ENCODE measurements at places on chromosomes 11 and 22. TPM values are rescaled to one million over a fixed set of nuclear protein-coding genes. Genes with fewer than 3 reads are reported as not detected.

MRPL48 gene
- total RNA-seq, result 18.7 TPM

FHIP1B gene
- total RNA-seq, result 59.1 TPM

KCNJ5 gene
- total RNA-seq, result 2.1 TPM

GRCh38 chr11:15963266-15963665 lies 393.1 kb downstream of the SOX6 start:
- no peak for DNase-seq
- no peak overlapping the region for H3K4me3 ChIP-seq
- no peaks in the 10 kb centered on the region for H3K36me3 ChIP-seq
- no peaks in the 10 kb centered on the region for H3K27me3 ChIP-seq
- no peak overlapping the region for H3K27ac ChIP-seq

- H3K27ac ChIP-seq, result no peak overlapping the region
- no peak for DNase-seq
- H3K27me3 ChIP-seq, result no peaks in the 10 kb centered on the region
- H3K4me1 ChIP-seq, result no peaks in the 10 kb centered on the region
- H3K4me3 ChIP-seq, result no peak overlapping the region
These were observed 150.7 kb downstream of the MYO18B start for GRCh38 chr22:25892678-25893077.

- no peaks in the 10 kb centered on the region for H3K27me3 ChIP-seq
- H3K27ac ChIP-seq, result peak overlapping the region; percentile 11
- H3K4me3 ChIP-seq, result no peak overlapping the region
- DNase-seq, result peak; percentile 53
These were observed 47.1 kb downstream of the ADM start for GRCh38 chr11:10351765-10352641.

DBX1 gene
- total RNA-seq, result not detected

ACTN3 gene
- total RNA-seq, result 0.28 TPM

- no peak overlapping the region for H3K27ac ChIP-seq
- H3K4me3 ChIP-seq, result no peak overlapping the region
These were observed 22.3 kb downstream of the ARHGAP1 start for GRCh38 chr11:46677991-46678740.

DNA sequence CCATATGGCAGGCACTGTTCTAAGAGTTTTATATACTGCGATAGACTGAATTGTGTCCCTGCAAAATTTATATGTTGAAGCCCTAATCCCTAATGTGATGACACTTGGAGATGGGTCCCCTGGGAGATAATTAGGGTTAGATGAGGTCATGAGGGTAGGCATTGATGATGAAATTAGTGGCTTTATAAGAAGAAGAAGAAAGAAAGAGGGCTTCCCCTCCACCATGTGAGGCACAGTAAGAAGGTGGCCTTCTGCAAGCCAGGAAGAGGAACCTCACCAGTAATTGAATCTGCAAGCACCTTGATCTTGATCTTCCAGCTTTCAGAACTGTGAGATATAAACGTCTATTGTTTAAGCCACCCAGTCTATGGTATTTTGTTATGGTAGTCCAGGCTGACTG lies 46.6 kb upstream of the TENM4 start:
- no peaks in the 10 kb centered on the region for H3K36me3 ChIP-seq
- no peak overlapping the region for H3K27ac ChIP-seq
- H3K27me3 ChIP-seq, result no peaks in the 10 kb centered on the region
- peaks cover 2% of the 10 kb centered on the region for H3K4me1 ChIP-seq
- no peak for DNase-seq
- no peak overlapping the region for H3K4me3 ChIP-seq

- H3K27ac ChIP-seq, result no peak overlapping the region
- no peaks in the 10 kb centered on the region for H3K4me1 ChIP-seq
- no peak overlapping the region for H3K4me3 ChIP-seq
- H3K36me3 ChIP-seq, result no peaks in the 10 kb centered on the region
These were observed 12.4 kb upstream of the SWAP70 start for GRCh38 chr11:9651481-9651880.

- no peak overlapping the region for H3K27ac ChIP-seq
- no peak for DNase-seq
- H3K4me1 ChIP-seq, result peaks cover 13% of the 10 kb centered on the region
- H3K4me3 ChIP-seq, result no peak overlapping the region
These were observed 42.0 kb downstream of the FBLN1 start for GRCh38 chr22:45544588-45545170.

DNA sequence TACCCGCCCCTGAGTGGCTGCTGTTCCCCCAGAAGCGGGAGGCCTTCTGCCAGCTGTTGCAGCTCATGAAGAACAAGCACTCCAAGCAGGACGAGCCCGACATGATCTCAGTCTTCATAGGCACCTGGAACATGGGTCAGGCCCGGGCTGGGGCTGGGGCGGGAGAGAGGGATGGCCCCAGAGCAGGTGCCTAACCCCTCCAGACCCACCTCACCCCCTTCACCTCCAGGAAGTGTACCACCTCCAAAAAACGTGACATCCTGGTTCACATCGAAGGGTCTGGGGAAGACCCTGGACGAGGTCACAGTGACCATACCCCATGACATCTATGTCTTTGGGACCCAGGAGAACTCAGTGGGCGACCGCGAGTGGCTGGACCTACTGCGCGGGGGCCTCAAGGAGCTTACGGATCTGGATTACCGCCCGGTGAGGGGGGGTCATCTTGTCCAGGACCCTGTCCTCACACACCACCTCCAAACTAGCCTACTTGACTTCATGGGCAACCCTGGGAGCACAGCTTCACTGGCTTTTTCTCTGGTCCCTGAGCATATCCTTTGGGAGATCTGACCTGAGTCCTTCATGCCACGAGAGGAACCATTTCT lies 6.3 kb downstream of the INPPL1 start:
- H3K36me3 ChIP-seq, result no peaks in the 10 kb centered on the region
- no peaks in the 10 kb centered on the region for H3K27me3 ChIP-seq
- H3K4me3 ChIP-seq, result no peak overlapping the region
- no peaks in the 10 kb centered on the region for H3K4me1 ChIP-seq

RNF121 gene
- total RNA-seq, result 32.2 TPM

DNA sequence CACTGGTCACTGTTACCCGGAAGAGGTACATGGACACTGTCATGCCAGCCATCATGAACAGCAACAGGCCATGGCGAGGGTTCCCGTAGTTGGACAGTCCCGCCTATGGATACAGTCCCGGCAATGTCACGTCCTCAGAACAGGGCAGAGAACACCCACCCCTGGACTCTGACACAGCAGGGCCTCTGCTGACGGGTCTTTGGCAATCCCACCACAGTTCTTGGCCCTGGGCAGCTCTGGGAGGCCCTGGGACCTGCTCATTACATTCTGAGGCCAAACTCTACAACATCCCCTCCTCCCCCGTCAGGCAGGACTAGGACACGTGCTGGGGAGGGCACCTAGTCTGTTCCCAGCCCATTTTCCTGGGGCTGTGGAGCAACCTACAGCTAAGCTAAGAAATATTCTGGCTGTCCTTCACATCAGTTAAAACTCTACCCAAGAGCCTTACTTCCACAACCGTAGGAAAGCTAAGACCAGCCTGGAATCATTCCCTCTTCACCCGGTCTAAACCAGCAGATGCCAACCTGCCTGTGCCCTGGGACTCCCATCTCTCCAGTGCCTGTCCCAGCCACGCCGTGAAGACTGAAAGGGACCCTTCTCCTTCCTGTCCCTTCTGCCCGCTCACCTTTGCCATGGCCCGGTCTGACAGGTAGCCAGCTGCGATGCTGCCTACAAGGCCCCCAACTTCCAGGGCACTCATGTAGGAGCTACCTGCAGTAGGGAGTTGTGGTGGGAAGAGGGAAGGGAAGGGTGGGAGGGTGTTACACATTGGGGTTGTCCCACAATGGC lies 4.5 kb downstream of the SLC37A4 start:
- H3K4me1 ChIP-seq, result peaks cover 2% of the 10 kb centered on the region
- H3K4me3 ChIP-seq, result no peak overlapping the region
- no peaks in the 10 kb centered on the region for H3K27me3 ChIP-seq
- DNase-seq, result no peak
- H3K27ac ChIP-seq, result no peak overlapping the region

DNA sequence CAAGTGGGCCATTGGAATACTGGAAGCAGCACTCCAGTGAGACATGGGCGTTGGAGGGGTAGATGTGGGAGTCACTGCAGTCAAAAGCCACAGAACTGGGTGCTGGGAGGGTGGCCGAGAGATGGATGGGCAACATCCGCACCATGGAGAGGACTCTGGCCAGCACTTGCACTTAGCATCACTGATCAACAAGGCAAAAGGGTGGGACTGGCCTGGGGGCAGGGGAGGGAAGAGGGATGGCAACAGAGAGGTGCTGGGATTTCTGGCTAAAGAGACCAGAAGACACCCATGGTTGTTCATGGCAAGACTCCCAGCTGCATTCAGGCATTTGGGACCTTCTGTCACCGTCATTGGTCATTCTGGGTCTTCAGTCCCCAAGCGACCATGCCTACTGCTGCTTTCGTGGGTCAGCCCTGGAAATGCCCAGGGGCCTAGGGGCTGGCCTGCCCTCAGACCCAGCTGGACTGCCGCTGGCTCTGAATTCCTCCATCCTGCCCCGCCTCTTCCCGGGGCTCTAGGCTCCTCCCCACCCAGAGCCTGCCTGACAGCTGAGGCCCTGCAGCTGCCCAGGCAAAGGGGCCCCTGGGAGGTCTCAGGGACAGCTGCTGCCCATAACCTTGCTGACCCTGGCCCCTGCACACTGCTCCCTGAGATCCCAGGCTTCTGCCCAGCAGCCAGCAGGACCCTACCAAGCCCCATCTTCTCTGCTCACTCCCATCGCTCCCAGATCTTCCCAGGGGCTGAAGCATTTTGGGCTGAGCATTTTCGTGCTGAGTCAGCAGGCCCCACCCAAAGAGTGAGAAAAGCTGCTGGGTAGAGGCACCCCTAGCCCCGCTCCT lies 13.0 kb upstream of the CDC42EP2 start:
- no peaks in the 10 kb centered on the region for H3K36me3 ChIP-seq
- H3K4me1 ChIP-seq, result peaks cover 36% of the 10 kb centered on the region
- DNase-seq, result peak; percentile 78
- H3K27me3 ChIP-seq, result no peaks in the 10 kb centered on the region
- no peak overlapping the region for H3K4me3 ChIP-seq

OR52A1 gene
- not detected for total RNA-seq

GRCh38 chr11:73320763-73321603 lies 12.9 kb downstream of the ARHGEF17 start:
- no peaks in the 10 kb centered on the region for H3K36me3 ChIP-seq
- H3K27me3 ChIP-seq, result no peaks in the 10 kb centered on the region
- H3K27ac ChIP-seq, result peak overlapping the region; percentile 83
- H3K4me1 ChIP-seq, result peaks cover 38% of the 10 kb centered on the region
- no peak overlapping the region for H3K4me3 ChIP-seq
- peak; percentile 21 for DNase-seq

Measured in ovary (tissue), 10 donors.